NCI-H1436 treated with DMSO at 0.1 percent for 48 hours (cell line): ENCODE measurements at places on chromosomes 2 and 18.

GRCh38 chr2:6973895-6974545 is 56.8 kb downstream of the RNF144A start:
- no peak for DNase-seq

DNA sequence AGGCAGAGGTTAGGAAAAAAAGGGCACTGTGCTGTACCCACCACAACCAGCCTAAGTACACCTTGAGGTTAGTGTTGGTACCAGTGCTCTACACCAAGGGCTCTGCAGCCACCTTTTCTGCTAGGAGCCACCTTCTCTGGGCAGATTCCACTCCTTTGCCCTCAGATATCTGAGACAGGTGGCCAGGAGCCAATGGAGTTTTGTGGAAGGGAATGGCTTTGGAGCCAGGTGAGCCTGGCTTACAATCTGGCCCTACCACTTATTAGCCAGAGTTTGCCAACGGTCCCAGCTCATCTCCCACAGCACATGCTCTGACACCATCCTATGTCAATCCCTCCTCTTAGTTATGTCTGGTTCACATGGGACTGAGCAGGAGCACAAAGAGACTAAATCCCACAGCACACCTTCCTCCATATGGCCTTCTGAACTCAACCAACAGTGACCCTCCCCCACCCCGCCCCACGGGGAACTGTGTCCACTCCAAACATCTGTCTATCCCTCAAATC is 77.5 kb downstream of the CLHC1 start:
- DNase-seq: no peak

DNA sequence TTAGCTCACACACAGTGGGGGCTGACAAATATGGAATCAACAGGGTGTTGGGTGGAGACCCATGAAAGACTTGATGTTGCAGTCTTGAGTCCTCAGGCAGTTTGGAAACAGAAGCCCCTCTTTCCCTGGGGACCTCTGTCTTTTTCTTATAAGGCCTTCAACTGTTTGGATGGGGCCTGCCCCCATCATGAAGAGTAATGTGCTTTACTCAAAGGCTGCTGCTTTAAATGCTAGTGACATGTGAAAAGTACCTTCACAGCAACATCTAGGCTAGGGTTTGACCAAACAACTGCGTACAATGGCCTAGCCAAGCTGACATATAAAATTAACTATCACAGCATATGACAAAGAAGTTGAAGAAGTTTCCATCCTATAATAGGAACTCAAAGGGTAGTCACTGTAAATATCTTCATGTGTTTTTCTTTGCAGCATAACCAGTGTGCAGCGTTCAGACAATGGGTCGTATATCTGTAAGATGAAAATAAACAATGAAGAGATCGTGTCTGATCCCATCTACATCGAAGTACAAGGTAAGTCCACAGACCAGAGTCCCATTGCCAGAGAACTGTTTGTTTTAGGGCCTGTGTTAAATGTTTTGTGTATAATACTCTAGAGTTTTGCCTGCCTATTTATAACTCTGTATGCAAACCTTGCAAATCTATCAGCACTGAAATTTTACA is 46.3 kb downstream of the MERTK start:
- DNase-seq: no peak

- DNase-seq: no peak
Observed at GRCh38 chr2:70463581-70463980, 90.0 kb downstream of the TGFA start.

GRCh38 chr2:160826496-160826895 is 332.9 kb upstream of the RBMS1 start:
- DNase-seq: no peak

- no peak for DNase-seq
Observed at GRCh38 chr2:27724191-27724590, 47.3 kb upstream of the MRPL33 start.

GRCh38 chr18:38367473-38367872 is 801.9 kb upstream of the CELF4 start:
- no peak for DNase-seq

GRCh38 chr2:199590321-199591203 is 132.8 kb upstream of the SATB2 start:
- DNase-seq: no peak

DNA sequence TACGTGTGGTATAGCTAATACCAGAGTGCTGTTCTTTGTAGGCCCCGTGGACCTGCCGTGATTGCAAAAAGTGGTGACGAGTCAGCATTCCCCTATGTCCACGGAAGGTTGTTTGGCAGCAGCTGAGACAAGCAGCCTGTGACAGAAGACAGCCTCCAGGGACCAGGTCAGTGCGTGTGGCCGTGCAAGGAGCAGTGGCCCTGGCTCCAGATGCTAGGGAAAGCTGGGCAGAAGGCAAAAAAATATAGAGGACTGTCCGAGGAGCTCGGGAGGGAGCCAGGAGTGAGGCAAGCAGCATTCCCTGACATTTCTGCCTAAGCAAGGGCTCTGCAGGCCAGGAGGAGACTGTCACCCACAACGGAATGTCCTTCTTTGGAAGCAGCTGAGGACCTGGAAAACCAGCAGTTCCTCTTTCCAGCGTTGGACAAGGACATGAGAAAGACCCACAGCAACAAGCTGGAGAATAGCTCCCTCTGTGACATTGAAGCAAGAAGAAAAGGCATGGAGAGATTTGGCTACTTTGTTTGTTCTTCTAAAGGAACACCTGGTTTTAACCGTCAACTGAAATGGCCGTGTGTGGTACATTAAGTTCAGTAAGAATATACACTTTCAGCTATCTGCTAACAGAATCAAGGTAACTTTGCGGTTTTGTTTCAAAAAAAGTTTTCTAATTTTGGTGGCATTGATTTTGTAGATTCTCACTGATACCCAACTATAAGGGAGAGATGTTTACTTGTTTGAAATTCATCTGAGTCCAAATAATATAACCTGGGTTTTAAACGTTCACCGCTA is 58.3 kb downstream of the NPAS2 start:
- DNase-seq: no peak

DNA sequence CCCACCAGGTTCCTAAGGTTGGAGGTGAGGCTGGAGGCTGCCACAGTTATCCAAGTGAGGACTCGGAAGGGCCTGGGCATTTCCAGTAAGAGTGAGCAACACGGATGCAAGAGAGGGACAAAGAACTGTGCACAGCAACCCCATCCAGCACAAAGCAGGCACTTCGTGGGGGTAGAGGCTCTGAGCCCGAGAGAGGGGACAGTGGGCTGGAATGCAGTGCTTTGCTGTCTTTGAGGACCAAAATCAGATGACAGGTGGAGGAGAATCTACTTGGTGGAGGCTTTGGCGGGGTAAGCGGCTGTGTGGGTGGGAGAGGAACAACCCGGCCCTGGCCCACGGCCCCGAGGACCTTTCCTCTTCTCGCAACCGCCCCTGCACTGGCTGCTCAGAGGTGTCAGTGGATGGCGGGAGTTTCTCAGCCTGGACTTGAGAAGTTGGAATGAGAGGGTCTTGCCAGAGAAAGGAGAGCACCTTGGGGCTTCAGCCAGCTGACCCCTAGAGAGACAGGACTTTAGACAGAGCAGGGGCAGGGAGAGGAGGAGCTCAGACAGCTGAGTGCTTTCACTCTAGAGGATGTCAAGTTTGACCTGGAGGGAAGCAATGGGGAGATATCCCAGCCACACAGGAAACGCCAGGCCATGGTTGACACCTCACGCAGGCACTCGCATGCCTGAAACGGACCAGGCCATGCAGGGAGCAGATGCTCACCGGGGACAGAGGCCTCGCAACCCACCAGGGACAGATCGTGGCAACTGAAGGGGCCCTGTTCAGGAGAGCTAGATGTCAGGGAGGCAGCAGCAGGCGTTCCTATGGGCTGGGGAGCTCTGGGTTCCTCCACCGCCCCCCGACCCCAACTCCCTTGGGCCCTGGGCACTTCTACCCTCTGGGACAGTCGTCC is 11.6 kb downstream of the RAMP1 start:
- no peak for DNase-seq

- DNase-seq: no peak
Observed at GRCh38 chr2:27566628-27567027, 16.2 kb upstream of the ZNF512 start.

DNA sequence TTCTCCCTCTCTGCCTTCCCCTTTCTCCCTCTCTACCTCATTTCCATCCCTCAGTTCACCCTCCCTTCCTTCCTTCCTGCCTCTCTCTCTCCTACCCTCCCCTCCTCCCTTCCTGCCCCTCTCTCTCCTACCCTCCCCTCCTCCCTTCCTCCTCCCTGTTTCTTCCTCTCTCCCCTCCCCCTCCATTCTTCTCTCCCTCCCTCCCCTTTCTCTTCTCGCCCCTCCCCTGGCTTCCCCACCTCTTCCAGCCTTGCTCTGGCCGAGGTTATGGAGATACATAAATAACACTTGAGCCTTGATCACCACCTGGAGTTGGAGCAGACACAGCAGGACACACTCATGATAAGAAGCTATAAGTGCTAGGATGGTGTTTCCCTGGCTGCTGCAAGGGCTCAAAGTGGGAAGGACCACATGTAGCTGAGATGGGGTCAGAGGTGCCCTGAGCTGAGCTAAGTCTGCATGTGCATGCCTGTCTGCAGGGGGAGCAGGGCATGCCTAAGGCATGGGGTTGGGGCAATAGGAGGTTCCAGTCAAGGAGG is 326.1 kb upstream of the HS6ST1 start:
- DNase-seq: no peak

GRCh38 chr2:153443106-153443505 is 35.5 kb downstream of the RPRM start:
- DNase-seq: no peak

- no peak for DNase-seq
Observed at GRCh38 chr18:73893880-73894279, 253.8 kb downstream of the FBXO15 start.

DNA sequence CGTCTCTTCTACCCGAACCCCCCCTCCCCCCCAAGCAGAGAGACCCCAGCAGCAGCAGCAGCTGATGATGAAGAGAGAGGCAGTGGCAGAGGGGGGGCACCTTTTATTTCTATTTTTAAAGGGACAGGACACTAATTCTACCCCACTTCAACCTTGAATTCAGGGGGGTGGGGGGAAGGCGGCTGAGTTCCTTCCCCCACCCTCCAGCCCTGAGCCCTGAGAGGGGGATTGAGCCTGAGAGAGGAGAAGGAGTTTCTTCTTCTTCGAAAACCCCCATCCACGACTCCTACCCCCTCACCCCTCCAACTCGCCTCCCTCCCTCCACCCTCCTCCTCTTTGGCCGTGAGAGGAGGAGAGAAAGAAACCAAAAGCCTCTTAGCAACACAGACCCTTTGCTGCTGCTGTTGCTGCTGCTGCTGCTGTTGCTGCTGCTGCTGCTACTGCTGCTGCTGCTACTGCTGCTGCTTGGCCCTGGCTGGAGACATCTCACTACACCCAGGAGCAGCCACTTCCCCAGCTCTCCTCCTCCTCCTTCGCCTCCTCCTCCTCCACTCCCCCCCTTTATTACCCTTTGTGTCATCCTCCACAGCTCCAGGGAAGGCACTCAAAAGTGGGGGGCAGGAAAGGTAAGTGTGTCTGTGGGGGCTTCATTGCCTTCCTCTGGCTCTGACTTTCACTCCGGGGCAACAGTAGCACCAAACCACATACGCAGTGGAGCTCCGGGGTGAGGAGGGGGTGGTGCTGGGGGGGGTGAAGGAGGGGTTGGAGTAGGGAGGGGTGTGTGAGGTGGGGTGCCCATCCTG is at the start of gene MBD5:
Gene MBD5, plus strand, starts transcription at position 33 of the 803 bp plus-strand sequence.
- DNase-seq: no peak

DNA sequence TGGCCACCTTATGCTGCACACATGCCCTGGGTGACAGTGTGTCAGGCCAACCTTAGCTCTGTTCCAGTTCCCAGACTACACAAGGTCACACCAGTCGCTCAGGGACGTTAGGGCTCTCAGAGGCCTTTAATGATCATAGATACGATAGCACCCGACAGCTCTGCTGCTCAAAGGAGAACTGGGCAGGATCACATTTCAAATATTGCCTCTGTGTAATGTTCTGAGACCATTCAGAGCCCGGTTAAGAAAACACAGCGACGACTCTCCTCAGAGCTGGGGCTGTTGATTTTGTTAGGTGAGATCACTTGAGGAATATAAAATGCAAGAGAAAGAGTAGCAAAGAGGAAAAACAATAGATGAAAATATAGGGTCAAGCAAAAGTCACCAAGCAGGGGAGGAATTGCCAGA is 166.6 kb upstream of the TANK start:
- DNase-seq: no peak

GRCh38 chr2:52474091-52474490 is 1293.5 kb upstream of the CHAC2 start:
- DNase-seq: no peak
